ENCODE measurements at places on chromosomes 12 and 14.

DNA sequence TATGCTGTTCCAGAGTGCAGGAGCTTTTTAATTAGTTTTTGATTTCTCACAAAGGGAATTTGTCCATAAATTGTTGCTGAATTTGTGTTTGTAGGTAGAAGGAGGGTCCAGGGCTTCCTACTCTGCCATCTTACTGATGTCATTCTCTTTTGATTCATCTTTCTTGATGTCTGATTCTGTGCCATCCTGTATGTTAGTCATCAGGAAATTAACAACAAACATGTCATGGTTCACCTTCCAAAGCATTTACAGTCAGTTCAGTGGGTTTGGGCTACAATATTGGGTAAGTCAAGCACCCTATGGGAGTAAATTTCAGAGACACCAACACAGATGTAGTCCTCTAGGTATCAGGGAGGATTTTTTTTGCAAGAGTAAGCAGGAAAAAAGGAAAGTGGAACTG lies 135.2 kb upstream of the SLC38A2 start:
- no peak for DNase-seq

DNA sequence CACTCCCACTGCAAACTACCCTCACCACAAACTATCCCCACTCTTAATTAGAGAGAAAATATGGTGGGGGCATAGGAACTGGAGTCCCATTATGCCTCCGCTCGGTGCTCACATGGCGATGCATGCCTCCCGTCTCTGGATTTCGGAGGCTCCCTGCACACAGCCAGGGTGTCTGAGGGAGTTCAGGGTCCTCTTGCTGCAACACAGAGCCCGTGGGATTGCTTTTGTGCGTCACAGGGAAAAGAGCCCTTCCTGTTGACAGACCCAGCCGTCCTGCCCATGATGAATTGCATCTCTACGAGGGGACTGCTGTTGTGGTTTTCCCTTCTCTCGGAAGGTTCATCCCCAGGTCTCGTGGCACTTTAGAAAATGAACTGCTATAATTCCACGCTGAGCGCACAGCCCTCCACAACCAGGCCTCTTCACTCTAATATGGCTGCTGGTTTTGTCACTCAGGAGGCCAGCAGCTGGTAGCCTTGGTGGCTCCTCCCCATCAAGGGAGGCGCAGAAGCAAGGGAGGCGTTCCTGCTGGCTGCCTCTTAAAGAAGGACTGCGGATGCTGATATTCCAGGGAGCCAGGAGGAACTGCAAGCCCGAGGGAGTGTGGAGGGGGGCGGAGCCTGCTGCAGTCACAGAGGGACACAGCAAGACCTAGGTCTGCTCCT lies 158.0 kb downstream of the KCNA5 start:
- DNase-seq, result no peak

- DNase-seq, result no peak
Observed at GRCh38 chr12:127233016-127233415, 1034.0 kb upstream of the TMEM132C start.

DNA sequence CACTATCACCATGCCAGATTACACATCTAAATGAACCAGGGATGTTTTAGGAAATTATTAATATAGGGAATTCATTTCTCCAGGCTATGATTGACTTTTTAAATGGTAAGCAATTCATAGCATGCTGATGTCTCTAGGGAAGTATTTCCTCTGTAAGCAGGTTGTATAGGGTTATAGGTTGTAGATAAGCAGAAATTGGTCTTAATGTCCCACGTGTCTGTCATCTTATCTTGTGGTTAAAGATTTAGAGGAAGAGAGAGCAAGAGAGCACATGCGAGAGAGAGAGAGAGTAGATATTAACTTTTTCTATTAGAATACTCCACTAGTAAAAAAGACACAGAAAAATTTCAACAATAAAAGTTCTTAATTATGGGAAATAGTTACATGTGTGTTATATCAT lies 32.6 kb downstream of the TRHDE start:
- no peak for DNase-seq

- DNase-seq, result peak; percentile 10
Observed at GRCh38 chr12:6438345-6438744, 6.4 kb upstream of the CD27 start.

DNA sequence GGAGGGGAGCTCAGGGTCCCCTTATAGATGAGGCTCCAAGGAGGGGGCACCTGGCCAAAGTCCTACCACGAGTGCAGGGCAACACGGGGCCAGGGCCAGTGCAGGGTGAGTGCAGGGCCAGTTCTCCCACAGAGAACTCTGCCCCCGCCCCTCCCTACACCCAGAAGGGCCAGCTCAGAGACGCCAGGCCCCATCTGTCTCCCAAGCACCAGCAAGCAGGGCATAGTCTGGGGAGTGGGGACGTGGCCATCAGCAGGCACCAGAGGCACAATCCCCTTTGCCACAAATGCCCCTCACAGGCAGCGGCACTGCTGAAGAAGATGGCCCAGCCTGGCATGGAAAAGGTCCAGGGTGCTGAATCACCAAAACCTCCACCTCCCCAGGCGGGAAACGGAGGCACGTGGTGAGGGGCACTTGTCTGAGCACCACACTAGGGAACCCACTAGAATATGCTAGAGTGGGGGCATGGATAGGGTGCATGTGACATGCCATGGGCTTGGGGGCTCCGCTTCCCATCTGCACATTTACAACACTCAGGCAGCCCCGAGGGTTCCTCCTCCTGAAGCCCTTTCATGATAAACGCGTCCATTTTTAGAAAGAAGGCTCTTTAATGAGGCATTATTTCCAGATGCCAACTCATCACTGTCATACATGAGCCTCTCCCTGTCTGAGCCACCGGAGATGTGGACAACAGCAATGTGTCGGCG lies 17.8 kb downstream of the CCDC85C start:
- DNase-seq, result no peak

- DNase-seq, result no peak
Observed at GRCh38 chr12:29230800-29231560, 81.9 kb downstream of the FAR2 start.

DNA sequence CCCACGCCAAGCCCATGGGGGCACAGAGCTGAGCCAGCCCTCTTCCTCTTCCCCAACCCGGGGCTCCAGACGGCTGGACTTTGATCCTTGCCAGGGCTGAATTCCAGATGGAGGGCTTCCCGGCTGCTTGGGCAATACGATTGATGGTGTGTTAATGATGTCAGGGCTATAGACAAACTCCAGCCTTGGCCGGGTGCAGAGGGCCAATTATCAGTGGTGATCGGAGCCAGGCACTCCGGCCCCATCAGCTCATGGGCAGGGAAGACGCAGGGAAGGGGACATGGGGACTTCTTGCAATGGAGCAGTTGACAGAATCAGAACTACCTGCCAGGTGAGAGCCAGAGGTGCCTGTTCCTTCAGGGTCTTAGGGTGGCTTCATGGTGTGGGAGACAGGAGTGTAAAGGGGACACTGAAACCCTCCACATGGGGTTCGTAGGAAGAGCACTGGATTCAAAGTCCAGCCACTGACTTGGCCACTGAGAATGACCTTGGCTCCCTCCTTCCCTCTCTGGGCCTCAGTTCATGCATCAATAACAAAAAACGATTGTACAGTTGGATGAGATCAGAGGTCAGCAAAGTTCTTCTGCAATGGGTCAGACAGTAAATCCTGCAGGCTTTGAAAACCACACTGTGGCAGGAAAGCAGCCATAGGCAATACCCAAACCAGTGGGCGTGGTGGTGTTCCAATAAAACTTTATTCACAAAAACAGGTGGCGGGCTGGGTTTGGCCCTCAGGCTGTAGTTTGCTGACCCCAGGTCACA lies 333.7 kb downstream of the MED13L start:
- no peak for DNase-seq

- no peak for DNase-seq
Observed at GRCh38 chr12:2551412-2551900, 243.3 kb upstream of the FKBP4 start.

DNA sequence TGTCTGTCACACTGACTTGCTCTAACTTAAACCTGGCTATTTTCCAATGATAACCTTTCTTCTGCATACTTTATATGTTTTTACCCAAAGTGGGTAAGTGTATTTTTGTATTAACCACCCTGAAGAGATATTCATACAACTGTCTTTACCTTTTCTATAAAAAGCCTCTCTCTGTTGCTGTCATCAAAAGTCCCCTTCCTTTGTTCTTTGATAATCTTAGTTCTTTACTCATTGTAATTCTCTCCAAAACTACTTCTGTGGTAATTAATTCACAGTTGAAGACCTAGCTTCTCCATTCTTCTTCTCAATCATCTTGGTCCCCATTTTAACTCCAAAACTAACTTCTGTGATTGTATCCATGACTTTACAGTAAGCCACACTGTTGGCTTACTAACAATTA lies 479.7 kb upstream of the MGAT4C start:
- DNase-seq, result no peak

DNA sequence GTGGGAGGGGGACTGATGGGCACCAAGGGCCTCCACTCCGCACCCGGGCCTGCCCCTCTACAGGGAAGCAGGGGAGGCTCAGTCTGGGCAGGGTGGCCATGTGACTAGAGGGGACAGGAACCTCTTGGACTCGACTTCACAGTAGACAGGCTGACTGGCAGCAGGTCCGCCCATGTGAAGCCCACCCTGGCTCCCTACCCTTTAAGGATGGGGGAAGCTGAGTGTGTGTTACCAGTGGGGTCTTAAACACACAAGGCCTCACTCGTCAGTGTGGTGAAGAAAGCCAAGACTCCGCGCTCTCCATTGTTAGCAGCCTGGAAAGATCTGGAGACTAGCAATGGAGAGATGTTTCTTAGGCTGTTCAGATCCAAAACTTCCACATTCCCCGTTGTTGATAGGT lies 52.4 kb downstream of the ANAPC7 start:
- DNase-seq, result no peak

DNA sequence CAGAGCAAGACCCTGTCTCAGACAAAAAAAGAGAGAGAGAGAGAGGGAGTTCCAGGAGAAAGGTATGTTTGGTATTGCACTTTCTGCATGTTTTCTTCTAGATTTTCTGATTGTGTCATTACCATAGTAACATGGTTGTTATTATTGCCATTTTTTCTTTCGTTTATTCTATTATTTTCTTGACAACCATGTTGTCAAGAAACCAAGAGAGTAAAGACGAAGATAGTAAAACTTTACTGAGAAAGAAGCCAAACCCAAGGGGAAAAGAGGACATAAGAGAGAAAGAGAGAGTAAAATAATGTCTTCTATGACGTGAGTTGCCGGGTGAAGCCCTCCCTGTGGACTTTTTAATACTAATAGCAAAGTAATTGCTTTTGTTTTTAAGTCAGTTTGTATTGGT lies 1186.0 kb upstream of the SEL1L start:
- DNase-seq, result no peak

DNA sequence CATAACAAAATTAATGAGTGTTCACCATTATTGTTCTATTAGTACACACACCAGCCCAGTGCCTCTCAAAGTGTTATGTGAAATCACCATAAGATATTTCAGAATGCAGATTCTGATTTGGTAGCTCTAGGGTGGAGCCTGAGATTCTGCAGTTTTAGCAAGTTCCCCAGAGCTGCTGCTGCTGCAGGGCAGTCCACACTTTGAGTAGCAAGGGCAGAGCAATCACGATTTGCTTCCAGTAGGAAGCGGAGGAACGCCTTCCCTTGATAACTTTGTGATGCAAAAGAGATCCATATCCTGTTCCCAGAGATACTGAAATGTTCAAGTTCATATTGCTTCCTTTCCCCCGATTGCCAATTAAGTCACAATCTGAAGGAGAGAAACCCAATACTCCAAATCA lies 57.9 kb downstream of the SLC17A8 start:
- DNase-seq, result no peak

GRCh38 chr12:130993759-130994670 lies 40.3 kb downstream of the ADGRD1 start:
- DNase-seq, result no peak

DNA sequence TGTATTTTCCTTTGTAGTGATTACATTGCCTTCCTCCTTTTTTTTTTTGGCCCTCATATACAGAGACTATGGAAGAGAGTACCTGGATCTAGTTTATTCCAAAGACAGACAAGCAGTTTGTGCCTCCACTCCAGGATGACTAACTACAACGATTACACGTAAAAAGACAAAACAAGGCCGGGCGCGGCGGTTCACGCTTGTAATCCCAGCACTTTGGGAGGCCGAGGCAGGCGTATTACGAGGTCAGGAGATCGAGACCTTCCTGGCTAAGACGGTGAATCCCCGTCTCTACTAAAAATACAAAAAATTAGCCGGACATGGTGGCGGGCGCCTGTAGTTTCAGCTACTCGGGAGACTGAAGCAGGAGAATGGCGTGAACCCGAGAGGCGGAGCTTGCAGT lies 2.2 kb downstream of the CERS5 start:
- no peak for DNase-seq

- DNase-seq, result no peak
Observed at GRCh38 chr14:33490555-33490954, 460.3 kb downstream of the EGLN3 start.

DNA sequence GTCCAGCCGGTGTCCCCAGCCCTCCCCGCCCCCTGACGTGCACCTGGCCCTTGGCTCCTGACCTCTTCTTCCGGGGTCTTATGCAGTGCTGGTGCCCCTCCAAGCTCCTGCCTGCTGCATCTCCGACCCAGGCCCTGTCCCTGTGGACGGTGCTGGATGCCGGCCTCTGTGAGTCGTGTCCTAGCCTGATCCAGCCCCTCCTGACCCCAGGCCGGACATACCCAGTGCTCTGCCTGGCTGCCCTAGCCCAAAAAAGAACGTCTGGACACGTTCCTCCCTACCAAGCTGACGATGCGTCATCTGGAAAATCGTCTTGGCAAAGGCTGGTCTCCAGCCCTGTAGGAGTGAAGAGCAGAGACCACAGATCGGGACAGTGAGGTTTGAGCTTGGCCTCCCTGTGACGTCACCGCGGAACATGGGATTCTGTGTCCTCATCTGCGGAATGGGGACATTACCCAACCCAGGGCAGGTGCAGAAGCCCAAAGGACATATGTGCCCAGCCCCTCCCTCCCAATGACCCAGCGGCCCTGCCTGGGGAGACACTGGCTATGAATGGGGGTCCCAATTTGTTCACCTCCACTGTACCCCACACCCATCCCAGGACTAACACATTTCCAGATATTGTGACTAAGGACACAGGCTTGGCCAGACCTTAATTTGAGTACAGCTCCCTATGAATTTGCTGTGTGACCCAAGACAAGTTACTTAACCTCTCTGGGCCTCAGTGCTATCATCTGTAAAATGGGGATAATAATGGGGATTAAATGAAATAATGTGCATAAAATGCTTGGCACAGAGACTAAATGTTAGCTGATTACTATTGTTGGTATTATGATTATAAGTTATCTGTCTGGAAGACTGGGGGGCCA lies 51.0 kb upstream of the BCL11B start:
- DNase-seq, result no peak

GRCh38 chr12:81530352-81530751 lies 228.8 kb downstream of the PPFIA2 start:
- no peak for DNase-seq

GRCh38 chr12:30952015-30952414 lies 25.5 kb downstream of the TSPAN11 start:
- DNase-seq, result no peak

DNA sequence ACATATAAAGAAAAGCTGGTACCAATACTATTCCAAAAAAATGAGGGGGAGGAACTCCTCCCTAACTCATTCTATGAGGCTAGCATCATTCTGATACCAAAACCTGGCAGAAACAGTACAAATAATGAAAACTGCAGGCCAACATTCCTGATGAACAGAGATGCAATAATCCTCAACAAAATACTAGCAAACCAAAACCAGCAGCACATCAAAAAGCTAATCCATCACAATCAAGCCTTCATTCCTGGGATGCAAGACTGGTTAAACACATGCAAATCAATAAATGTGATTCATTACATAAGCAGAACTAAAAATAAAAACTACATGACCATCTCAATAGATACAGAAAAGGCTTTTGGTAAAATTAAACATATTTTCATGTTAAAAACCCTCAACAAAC lies 281.3 kb downstream of the KCNH5 start:
- DNase-seq, result no peak
